ENCODE measurements at places on chromosomes 6 and 20.

- no peak for DNase-seq
Measured at GRCh38 chr6:118092086-118092485, 185.0 kb downstream of the SLC35F1 start.

DNA sequence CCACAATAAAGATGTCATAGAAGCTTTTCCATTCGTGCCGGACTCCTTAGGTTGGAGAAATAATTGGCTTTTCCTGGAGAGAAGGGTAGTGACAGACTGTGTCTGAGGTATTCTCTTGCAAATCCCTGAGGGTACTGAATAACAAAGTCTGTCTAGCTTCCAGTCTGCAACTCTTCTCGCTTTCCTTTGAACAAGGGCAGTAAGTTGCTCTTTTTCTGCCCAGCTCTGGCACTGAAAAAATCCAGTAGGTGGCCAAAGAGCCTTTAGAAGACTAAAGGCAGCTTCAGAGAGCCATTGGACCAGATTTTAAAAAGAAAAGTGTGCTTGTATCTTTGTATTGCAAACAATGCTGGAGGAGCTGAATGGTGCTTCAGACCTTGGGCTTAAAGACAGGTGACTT, 20.7 kb upstream of the RREB1 start:
- peak; percentile 33 for DNase-seq

GRCh38 chr6:43942616-43943015, 172.6 kb downstream of the VEGFA start:
- no peak for DNase-seq

GRCh38 chr6:159736908-159737307, 9.6 kb downstream of the WTAP start:
- no peak for DNase-seq

- DNase-seq = no peak
Measured at GRCh38 chr6:56845032-56845431, 109.9 kb upstream of the BEND6 start.

DNA sequence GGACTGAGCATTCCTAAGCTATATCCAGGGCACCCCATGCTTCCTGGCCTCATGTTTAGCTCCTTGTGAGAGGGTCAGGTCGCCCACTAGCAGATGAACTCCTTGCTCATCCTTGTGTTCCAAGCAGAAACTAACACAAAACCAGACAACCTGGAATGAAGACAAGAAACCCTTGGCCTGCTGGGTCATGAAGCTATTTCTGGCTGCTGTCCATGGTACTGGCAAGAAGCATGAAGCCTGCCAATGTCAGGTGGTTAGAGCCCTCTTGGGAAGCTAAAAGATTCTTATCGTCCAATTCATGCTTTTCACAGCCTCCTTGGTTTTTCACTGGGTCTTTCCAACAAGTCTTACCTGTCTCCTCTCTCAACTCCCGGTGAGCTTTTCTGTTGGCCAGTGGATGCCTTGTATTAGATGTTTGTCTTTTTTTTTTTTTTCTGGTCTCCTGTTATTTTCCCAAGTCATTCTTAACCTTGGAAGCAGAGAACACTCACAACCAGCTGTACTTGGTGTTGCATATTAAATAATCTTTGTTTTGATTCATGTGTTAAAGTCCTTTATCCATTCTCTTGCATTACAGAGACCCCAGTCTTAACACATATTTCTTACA, 180.3 kb downstream of the ANKRD60 start:
- peak; percentile 61 for DNase-seq

- no peak for DNase-seq
Measured at GRCh38 chr20:50450881-50451752, 59.1 kb upstream of the PTPN1 start.

DNA sequence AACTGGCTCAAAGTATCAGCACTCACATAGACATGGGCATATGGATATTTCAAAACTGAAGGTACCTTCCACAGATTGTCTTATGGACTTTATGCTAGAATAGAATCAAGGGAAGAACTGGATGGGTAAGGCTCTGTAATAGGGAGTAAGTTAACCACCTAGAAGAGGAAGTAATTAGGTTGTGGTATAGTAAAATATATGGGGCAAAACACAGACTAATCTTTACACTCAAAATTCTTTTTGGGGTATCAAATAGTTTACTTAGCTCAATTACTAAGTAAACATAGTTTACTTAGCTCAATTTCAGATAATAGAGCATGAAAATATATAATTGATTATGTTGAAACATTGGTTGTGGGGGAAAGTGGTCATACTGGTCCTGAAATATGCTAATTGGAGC, 94.2 kb upstream of the ATXN1 start:
- no peak for DNase-seq

DNA sequence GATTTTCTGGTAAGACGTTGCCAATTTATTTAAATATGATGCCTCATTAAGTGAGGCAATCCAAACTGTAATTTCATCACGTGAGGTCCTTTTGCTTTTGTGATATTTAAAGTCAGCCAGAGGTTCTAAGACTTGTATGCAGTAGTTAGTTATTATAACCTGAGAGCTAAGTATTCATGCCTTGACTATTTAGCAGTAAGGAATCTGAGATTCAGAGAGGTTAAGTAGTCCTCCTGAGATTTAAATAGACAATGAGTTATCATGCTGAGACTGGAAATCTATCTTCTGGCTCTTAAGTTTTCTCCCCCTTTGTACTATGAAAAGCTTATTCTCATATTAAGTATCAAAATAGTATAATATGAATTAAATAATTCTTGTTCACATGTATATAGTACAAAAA, 158.0 kb downstream of the UTRN start:
- no peak for DNase-seq

Data from COLO829 (cell line).